ENCODE measurements at places on chromosomes 11 and 22.

- no peak for DNase-seq
Observed at GRCh38 chr22:30596886-30597285, 5.2 kb upstream of the PES1 start.

DNA sequence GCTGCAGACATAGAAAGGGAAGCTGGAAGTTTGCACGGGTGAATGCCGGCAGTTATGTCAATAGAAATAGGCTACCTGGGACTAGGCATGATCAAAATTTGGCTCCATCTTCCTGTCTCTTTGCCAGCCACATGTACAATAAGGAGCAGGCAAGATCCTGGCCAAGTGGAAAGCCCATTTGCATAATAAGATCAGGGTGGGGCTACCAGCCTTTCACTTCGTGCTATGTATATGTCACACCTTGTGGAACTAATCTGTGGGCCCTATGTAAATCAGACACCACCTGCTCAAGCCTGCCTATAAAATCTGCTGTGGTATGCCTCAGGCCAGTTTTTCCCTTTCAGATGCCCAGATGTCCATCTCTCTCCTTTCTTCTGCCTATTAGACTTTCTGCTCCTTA, 79.3 kb upstream of the DRD2 start:
- DNase-seq: no peak

- no peak for DNase-seq
Observed at GRCh38 chr11:110870816-110871522, 158.7 kb upstream of the ARHGAP20 start.

- no peak for DNase-seq
Observed at GRCh38 chr11:113684496-113684895, 21.6 kb downstream of the TMPRSS5 start.

- peak; percentile 14 for DNase-seq
Observed at GRCh38 chr11:120236169-120237107, 3.5 kb upstream of the POU2F3 start.

DNA sequence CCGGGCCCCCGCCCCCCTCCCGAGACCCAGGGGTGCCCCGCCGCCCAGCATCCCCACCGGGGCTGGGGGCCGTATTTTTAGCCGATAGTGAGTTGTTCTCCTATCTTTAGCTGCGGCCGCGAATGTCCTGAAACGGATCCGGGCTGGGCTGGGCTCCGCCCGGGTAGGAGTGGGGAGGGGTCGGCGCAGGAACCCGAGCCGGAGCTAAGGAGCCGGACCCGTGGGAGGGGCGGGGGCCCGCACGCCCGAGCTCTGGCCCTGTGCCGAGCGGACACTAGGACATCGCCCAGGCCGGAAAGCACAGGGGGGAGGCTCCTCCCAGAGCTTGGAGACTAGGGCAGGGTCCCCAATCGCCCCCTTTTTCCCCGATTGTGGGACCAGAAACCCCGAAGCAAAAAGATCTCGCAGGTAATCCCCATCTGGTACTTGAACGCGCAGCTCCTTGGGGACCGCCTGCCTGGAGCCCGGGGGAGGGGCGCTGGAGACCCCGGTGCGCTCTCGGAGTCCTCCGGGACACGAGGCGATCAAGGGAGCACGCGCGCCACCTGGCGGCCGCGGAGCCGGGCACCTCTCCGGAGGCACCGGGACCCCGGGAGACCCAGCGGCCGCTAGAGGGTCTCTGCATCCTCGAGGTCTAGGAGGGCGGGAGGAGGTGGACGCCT, 669 bp downstream of the CDC42EP2 start:
- DNase-seq: peak; percentile 71

GRCh38 chr11:63883791-63884190, 33.2 kb downstream of the RCOR2 start:
- DNase-seq: no peak

GRCh38 chr11:62030071-62030684, 62.7 kb upstream of the FTH1 start:
- no peak for DNase-seq

- DNase-seq: peak; percentile 36
Observed at GRCh38 chr22:39349506-39349966, 255 bp upstream of the SYNGR1 start.

DNA sequence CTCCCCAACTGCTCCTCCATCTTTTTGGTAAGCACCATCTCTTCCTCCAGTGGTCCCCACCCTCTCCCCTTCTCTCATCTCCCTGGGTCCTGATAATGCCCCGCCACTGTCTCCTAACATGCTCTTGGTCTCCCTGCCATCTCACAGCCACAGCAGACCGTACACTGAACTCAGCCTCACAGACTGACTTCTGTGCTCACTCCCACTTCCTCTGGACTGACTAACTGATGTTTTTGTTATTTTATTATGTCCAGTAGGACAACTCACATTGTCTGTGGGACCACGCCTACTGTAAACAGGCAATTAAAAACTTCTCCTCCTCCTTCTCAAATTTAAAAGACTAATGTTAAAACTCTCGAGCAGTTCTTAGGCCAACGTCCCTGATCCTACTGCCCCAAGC, 2.6 kb upstream of the GNAZ start:
- no peak for DNase-seq

DNA sequence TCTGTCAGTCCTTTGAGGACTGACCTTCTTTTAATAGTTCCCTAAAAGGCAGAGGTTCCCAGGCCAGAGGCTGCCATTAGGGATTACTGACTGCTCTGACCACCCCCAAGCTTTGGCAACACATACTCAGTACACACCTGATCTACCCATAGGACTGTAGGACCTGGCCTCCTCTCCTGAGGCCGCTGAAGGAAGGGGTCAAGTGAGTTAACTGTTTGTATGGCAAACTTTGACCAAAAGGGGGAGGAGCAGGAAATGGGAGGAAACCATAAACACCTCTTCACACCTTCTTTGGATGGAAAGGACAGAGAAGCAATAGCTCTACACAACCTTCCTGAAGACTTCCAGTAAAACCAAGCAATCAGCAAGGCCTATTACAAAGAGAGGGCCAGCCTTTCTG, 104.0 kb downstream of the APOL5 start:
- DNase-seq: no peak

DNA sequence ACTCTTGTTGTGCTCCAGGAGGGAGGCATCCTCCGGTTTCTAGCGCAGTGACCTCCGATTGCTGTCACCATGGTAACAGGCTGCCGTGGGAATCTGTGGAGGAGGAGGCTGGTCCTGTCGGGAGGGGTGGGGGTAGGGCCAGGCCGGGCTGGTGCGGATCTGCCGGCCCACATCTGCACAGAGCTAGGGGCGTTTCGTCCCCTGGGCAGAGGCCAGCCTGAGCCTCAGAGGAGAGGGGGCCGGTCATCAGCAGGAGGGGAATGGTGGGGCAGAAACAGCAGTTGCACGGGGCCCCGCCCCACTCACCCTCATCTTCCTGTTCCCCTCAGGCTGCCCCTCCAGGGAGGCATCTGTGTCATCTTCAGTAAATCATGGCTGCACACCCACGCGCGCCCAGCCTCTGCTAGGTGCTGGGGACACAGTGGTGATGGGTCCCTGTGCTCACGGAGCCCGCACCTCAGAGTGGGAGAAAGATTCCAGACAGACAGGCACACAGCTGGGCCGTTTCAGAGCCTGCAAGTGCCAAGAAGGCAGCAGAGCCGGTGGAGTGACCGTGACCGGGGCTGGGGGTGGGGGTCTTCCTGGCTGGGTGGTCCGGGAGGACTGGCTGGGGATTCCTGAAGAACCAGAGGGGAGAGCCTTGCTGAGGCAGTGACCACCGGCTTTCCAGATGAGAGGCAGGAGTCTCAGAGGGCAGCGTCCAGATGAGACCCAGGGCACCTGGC, 120.5 kb downstream of the CACNA1I start:
- DNase-seq: peak; percentile 59

DNA sequence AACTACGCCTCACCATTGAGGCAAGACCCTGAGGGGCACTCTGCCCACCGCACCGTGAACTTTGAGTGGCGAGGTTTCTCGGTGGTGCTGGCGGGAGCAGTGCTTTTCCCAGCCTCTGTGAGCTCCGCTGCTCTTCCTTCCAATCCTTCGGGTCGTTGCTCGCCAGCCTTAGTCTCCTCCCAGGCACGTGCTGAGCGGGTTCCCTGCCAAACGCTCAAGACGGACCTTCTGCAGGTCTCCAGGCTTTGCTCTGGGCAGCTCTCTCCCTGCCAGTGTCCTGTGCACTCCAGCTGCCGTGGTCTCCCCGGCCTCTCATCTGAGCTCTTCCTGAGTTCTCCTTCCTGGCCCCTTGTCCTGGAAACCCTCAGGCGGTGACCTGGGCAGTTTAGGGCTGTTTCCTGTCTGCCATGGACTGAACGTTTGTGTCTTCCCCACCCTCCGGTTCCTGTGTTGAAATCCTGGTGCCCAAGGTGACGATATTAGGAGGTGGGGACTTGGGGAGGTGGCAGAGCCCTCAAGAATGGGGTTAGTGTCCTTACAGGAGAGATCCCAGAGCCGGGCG, 11.2 kb upstream of the MUC6 start:
- DNase-seq: no peak

- DNase-seq: no peak
Observed at GRCh38 chr11:30395751-30396150, 72.8 kb downstream of the ARL14EP start.

- DNase-seq: no peak
Observed at GRCh38 chr11:3737386-3737933, 59.9 kb downstream of the NUP98 start.

All from cerebellar cortex (tissue), 1 donor.